A549 treated with Hydrocortisone at 1 μM for 4 hours (cell line): ENCODE measurements at places on chromosomes 1 and 21. TPM values are rescaled to one million over a fixed set of nuclear protein-coding genes. Genes with fewer than 3 reads are reported as not detected.

TDRD5 gene
- total RNA-seq, result 0.03 to 0.05 TPM (median 0.05 TPM) in 3 of 5 replicates, not detected in the others

PCP4L1 gene
- 0.09 to 0.17 TPM (median 0.12 TPM) in 4 of 5 replicates, not detected in the other for total RNA-seq

PSEN2 gene
- 27.9 to 32.3 TPM (median 29.9 TPM) in 5 replicates for total RNA-seq

ADAM30 gene
- total RNA-seq, result not detected in 5 replicates

NHLH1 gene
- 0.35 to 0.76 TPM (median 0.42 TPM) in 5 replicates for total RNA-seq
